Sigmoid colon (tissue), 7 donors: ENCODE measurements at places on chromosomes 4 and X.

GRCh38 chr4:32987111-32987510 lies 2266.9 kb downstream of the PCDH7 start:
- no peaks in the 10 kb centered on the region for H3K36me3 ChIP-seq
- H3K27ac ChIP-seq, result no peak overlapping the region
- H3K4me3 ChIP-seq, result no peak overlapping the region
- H3K4me1 ChIP-seq, result no peaks in the 10 kb centered on the region
- no peaks in the 10 kb centered on the region for H3K27me3 ChIP-seq

GRCh38 chr4:6705646-6706045 lies 4.0 kb downstream of the MRFAP1L1 start:
- no peak overlapping the region for H3K27ac ChIP-seq
- H3K27me3 ChIP-seq, result no peaks in the 10 kb centered on the region
- H3K36me3 ChIP-seq, result no peaks in the 10 kb centered on the region
- DNase-seq, result no peak
- H3K4me1 ChIP-seq, result peaks cover 60% of the 10 kb centered on the region
- H3K4me3 ChIP-seq, result no peak overlapping the region

- H3K4me3 ChIP-seq, result no peak overlapping the region
- peaks cover 6% of the 10 kb centered on the region for H3K4me1 ChIP-seq
- H3K27me3 ChIP-seq, result no peaks in the 10 kb centered on the region
- H3K27ac ChIP-seq, result no peak overlapping the region
- H3K36me3 ChIP-seq, result peaks cover 11% of the 10 kb centered on the region
Observed at GRCh38 chr4:3344104-3344503, 51.3 kb downstream of the RGS12 start.

DNA sequence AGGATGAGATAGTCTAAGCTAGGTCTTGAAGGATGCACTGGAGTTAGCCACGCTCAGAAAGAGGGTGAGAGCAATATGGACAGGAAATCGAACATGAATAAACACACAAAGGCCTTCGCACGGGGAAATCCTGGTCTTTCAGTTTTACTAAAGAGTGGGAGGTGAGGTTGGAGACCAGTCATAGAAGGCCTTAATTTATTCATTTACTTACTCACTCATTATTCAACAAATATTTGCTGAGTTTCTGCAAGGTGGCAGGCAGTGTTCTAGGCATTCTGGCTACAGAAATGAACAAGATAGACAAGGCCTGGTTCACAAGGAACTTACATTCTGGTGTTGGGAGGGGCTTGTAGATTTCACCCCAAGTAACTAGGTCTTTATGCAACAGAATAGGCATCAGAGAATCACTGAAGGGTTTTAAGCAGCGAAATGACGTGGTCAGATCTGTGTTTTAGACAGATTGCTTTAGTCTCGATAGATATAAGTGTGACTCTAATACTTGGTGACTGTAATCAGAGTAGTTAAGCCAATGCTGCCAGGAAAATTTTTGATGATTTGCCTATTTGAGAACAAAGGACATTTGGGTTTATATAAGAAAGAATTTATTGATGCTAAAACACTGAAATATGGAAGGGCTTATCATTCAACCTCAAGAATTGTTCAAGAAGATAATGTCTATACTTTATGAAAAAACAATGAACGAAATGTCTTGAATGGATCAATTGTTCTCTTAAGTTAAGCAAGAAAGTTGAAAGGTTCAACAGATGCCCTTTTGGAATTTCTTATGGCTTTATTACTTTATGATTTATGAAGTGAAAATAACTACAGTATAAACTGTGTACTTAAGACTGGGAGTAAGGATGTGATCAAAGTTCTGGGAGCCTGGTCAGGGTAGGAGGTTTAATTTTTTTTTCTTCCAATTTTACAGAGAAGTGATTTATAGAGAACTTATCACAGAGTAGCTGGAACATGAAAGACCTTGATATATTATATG lies 184.4 kb upstream of the CASK start:
- no peaks in the 10 kb centered on the region for H3K27me3 ChIP-seq
- no peaks in the 10 kb centered on the region for H3K36me3 ChIP-seq

DNA sequence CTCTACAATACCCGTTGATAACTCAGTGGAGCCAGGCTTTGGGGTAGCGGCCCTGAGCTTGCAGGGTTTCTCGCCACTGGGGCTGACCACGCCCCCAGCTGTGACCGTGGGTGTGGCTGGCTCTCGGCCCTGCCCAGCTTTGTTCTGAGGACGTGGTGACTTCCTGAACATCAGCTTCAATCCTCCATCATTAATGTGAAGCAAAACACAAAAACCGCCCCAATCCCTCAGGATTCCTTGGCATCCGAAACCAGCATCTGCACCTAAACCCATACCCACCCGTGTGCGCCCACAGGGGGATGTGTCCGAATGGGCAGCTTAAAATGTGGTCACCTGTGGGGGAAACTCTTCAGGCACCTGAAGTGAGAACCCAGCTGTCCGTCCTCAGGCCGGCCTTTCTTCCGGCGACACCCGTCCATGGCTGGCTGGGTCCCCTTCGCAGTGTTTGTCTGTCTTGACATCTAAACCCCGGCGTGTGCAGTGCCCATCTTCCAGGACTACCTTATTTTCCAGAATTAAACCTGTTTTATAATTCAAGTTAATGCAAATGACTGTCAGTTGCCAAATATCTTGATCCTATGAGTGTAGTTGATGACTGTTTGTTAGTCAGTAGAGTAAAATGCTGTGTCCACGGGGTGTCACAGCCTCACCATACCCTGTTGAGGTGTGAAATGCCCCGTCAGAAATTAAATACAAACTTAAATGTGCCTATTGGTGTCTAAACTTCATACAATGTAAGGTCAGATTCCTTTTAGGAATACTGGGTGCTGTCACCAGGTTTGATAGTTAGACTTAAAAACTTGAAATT lies 27.3 kb downstream of the NELFA start:
- H3K27ac ChIP-seq, result no peak overlapping the region
- H3K27me3 ChIP-seq, result no peaks in the 10 kb centered on the region
- H3K36me3 ChIP-seq, result peaks cover 51% of the 10 kb centered on the region
- H3K4me1 ChIP-seq, result no peaks in the 10 kb centered on the region

DNA sequence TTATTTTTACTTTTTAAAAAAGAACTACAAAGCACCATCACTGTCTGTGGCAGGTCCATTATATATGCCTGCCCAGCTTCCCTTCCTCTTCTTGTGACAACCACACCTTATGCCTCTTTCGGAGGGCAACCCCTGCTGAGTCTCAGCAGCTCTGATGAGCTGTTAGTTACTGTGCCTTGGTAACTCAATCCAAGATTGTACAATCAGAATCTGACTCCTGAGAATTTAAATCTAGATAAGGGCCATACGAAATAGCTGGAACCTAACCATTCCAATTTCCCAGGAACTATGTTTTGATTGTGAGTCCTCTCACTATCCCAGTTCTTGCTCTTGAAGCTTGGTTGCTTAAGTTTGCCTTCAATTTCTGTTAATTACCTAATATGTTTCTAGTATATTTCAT lies 61.9 kb downstream of the ADAMTS3 start:
- no peaks in the 10 kb centered on the region for H3K4me1 ChIP-seq
- no peak for DNase-seq
- H3K36me3 ChIP-seq, result no peaks in the 10 kb centered on the region
- no peak overlapping the region for H3K4me3 ChIP-seq

DNA sequence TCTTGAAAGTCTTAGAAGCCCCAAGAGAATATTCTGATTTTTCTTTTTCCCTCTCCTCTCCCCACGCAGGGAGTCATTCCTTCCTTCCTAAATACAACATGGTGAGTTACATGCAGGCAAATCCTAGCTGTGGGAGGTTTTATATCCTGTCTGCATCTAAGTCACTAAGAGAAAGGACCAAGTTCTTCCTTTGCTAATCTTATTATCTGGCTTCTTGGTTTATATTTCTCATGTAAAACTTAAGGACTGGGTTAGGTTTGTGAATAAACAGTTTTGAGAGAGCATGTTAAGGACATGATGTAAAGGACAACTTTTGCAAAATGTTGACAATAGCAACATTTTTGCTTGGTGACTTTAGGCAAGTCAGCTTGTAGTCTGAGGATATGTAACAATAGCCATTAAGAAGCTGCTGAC lies 5.1 kb upstream of the CXCL9 start:
- H3K4me3 ChIP-seq, result peak overlapping the region; percentile 28
- no peaks in the 10 kb centered on the region for H3K27me3 ChIP-seq
- no peak for DNase-seq
- peak overlapping the region; percentile 68 for H3K27ac ChIP-seq

- H3K27me3 ChIP-seq, result no peaks in the 10 kb centered on the region
- DNase-seq, result no peak
- no peaks in the 10 kb centered on the region for H3K36me3 ChIP-seq
- H3K4me1 ChIP-seq, result no peaks in the 10 kb centered on the region
- H3K27ac ChIP-seq, result no peak overlapping the region
- H3K4me3 ChIP-seq, result no peak overlapping the region
Observed at GRCh38 chr4:77418333-77418732, 187.3 kb upstream of the CXCL13 start.

- no peak overlapping the region for H3K4me3 ChIP-seq
- no peaks in the 10 kb centered on the region for H3K27me3 ChIP-seq
- no peaks in the 10 kb centered on the region for H3K4me1 ChIP-seq
- H3K36me3 ChIP-seq, result no peaks in the 10 kb centered on the region
- no peak for DNase-seq
Observed at GRCh38 chr4:167359711-167360110, 125.4 kb upstream of the SPOCK3 start.

DNA sequence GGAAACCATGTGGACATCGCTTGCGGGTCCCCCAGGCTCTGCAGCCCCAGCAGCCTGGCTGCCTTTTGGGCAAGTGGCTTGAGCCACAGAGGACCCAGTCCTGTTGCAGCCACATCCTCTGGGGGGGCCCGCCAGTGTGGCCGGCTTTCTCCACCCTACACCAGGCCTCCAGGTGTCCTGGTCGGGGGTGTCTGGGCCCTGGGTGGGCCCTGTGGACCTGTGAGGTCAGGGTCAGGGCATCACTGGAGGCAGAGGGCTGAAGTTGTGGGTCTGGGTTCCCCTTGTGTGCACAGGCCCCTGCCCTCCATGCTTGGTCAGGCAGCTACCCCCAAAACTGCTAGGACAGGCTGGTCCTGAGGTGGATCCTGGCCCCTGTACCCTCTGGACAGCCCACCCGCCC lies 3.3 kb upstream of the MSANTD1 start:
- H3K4me1 ChIP-seq, result peaks cover 17% of the 10 kb centered on the region
- DNase-seq, result no peak
- H3K27me3 ChIP-seq, result no peaks in the 10 kb centered on the region
- H3K36me3 ChIP-seq, result no peaks in the 10 kb centered on the region
- no peak overlapping the region for H3K4me3 ChIP-seq

GRCh38 chr4:135268369-135268768 lies 1066.8 kb upstream of the PABPC4L start:
- no peak for DNase-seq
- no peak overlapping the region for H3K4me3 ChIP-seq
- no peak overlapping the region for H3K27ac ChIP-seq
- no peaks in the 10 kb centered on the region for H3K36me3 ChIP-seq

GRCh38 chr4:105714071-105714521 lies 5.5 kb downstream of the GSTCD start:
- H3K36me3 ChIP-seq, result no peaks in the 10 kb centered on the region
- no peaks in the 10 kb centered on the region for H3K27me3 ChIP-seq
- H3K4me3 ChIP-seq, result no peak overlapping the region
- DNase-seq, result no peak
- H3K27ac ChIP-seq, result no peak overlapping the region
- peaks cover 15% of the 10 kb centered on the region for H3K4me1 ChIP-seq

- no peaks in the 10 kb centered on the region for H3K4me1 ChIP-seq
- H3K27me3 ChIP-seq, result no peaks in the 10 kb centered on the region
- no peak overlapping the region for H3K4me3 ChIP-seq
- no peak overlapping the region for H3K27ac ChIP-seq
- no peaks in the 10 kb centered on the region for H3K36me3 ChIP-seq
- no peak for DNase-seq
Observed at GRCh38 chr4:181792641-181793040, 450.6 kb upstream of the TENM3 start.

DNA sequence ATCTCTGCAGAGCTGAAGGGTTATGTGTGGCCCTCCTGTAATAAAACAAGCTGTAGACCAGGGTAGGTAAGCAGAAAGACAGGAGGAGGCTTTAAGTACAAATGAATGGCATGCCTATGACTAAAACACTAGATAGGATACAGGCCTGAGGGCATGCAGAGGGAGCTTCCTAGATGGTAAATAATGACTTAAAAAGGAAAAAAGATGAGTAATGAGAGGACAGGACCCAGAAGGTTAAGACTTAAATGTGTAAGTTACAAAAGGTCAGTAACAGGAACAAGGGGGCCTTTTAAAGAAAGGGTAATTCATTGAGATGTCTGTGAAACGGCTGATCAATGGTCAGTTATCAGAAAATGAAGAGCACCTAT lies 194.8 kb downstream of the SOWAHB start:
- peaks cover 36% of the 10 kb centered on the region for H3K4me1 ChIP-seq
- DNase-seq, result no peak
- no peaks in the 10 kb centered on the region for H3K36me3 ChIP-seq
- H3K4me3 ChIP-seq, result no peak overlapping the region
- H3K27me3 ChIP-seq, result no peaks in the 10 kb centered on the region

GRCh38 chr4:40924096-40924792 lies 174.5 kb downstream of the NSUN7 start:
- no peaks in the 10 kb centered on the region for H3K27me3 ChIP-seq
- H3K36me3 ChIP-seq, result no peaks in the 10 kb centered on the region
- no peak overlapping the region for H3K4me3 ChIP-seq
- no peaks in the 10 kb centered on the region for H3K4me1 ChIP-seq

GRCh38 chr4:55035892-55036291 lies 89.5 kb downstream of the KDR start:
- H3K4me1 ChIP-seq, result no peaks in the 10 kb centered on the region
- no peak overlapping the region for H3K27ac ChIP-seq
- no peak overlapping the region for H3K4me3 ChIP-seq
- DNase-seq, result no peak
- no peaks in the 10 kb centered on the region for H3K27me3 ChIP-seq
- no peaks in the 10 kb centered on the region for H3K36me3 ChIP-seq

DNA sequence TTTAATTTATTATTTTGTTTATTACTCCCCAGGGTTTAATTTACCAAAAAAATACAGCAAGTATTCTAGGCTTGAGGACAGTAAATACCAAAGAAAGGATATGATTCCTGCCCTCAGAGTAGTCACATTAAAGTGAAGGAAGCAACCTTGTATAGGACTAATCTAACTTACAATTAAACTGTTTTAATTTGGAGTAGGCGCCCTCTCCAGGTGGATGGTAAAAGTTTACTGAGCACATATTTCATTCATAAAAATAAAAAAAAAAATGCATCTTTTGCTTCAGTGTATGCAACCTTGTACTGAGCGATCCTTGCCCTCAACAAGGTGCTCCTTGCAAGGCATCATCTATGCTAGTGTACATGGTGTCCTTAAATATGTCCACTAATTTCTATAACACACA lies 72.0 kb upstream of the MAGEB16 start:
- H3K4me3 ChIP-seq, result no peak overlapping the region
- no peaks in the 10 kb centered on the region for H3K36me3 ChIP-seq
- no peak overlapping the region for H3K27ac ChIP-seq
- DNase-seq, result no peak

- no peak overlapping the region for H3K4me3 ChIP-seq
- H3K4me1 ChIP-seq, result no peaks in the 10 kb centered on the region
- no peaks in the 10 kb centered on the region for H3K36me3 ChIP-seq
- H3K27ac ChIP-seq, result no peak overlapping the region
- no peak for DNase-seq
- H3K27me3 ChIP-seq, result peaks cover 6% of the 10 kb centered on the region
Observed at GRCh38 chrX:873016-873415, 242.4 kb downstream of the SHOX start.
